ENCODE measurements at places on chromosomes 5 and 9. TPM values are rescaled to one million over a fixed set of nuclear protein-coding genes. Genes with fewer than 3 reads are reported as not detected.

DNA sequence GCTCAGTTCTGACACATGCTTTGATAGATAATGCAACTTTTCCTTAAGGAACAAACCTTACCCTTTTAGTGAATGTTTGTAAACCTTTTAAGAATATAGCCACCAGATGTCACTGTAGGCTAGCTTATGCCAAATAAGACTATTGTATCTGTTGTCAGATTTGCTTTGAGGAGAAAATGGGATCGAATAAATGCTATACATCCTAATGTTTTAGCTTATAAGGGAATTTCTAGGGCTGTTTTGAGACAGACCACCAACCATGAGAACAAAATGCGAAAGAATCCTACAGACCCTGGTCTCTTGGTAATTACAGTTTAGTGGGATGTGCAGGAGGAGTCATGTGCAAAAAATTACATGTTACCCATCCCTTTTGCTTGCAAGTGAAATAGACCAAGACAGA lies 127.6 kb upstream of the NMUR2 start:
- no peak for DNase-seq

GRCh38 chr5:15073453-15073852 lies 201.9 kb upstream of the ANKH start:
- no peak for DNase-seq

DNA sequence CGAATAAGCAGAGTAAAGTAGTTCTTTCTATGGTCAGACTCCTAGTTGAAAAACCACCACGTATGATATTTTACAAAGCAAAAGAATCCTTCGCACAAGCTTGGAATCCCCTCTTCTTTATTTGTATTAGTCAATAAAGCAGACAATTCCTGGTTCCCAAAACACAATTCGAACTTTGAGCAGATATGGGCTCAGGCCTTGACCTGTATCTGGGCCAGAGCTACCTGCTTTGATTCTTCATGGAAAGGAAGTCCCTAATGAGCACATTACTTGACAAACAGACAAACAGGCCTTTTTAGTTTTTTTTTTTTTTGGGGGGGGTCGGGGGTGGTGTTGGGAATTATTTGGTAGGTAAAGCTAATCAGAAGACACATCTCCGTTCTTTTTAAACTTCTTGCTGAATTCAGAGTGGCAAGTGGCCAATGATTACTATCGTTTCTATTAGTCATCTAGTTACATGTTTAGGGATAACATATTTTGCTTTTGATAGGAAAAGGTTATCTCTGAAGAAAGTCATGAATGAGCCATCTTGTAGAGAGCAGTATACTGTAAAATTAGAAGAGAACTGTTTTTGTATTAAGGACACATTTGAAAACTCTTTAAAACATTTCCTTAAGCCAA lies 116.6 kb upstream of the HMHB1 start:
- DNase-seq = no peak

GRCh38 chr5:151100681-151101080 lies 19.8 kb upstream of the TNIP1 start:
- no peak for DNase-seq

BTNL8 gene
- 33.0 TPM for total RNA-seq

- peak; percentile 26 for DNase-seq
These were observed 17.4 kb upstream of the ARSI start for GRCh38 chr5:150320044-150320613.

GRCh38 chr9:37239224-37239859 lies 119.0 kb downstream of the ZCCHC7 start:
- DNase-seq = no peak

GRCh38 chr9:99034149-99034548 lies 70.8 kb upstream of the TGFBR1 start:
- DNase-seq = no peak

DNA sequence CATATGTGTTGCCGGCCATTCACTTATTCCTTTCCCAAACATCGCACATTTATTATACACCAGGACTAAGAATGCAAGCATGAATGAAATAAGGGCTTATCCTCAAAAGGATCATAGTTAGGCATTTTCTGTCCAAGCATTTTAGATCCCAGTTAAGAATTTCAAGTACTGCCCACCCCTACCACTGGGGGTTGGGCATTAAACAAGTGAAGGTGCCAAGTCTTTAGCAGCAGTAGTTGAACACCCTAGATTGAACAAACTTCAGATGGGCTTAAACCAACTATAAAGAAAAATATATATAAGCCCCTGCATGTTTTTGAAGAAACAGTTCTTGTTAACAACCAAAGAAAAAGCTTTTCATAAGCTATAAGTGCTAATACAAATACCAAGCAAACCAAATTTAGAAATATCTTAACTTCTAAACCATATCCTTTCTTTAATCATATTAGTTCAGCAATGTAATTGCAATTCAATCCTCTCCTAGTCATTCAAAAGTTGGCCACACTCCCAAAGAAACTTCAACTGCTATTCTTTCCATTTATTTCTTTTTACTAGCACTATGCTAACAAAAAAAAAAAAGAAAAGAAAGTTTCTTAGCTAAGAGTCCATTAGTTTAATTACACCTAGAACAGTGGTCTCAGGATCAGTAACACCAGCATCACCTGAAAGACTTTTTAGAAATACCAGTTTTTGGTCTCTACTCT lies 149.8 kb downstream of the MLLT3 start:
- DNase-seq = no peak

ARSI gene
- total RNA-seq = 0.27 TPM

- DNase-seq = no peak
These were observed 35.6 kb downstream of the ERP44 start for GRCh38 chr9:100063185-100063584.

DNA sequence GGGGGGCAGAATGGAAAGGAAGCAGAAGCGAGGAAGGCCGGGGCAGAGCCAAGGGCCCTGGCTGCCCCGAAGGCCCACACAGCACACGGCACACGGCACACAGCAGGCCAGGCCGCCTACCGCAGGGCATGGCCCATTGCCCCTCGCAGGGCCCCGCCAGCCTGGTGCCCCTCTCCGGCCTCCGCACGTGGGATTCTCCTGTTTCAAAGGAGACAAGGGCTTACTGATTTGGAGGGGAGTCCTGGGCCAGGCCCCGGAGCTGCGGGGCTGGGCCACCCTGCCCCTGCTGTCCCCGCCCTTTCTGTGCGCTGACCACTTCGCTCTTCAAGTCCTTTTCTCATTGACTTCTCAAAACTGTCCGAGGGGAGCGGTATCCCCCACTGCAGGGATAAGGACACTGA lies 7.7 kb upstream of the PHYKPL start:
- no peak for DNase-seq

GRCh38 chr9:129340427-129341170 lies 162.5 kb upstream of the IER5L start:
- DNase-seq = no peak

DNA sequence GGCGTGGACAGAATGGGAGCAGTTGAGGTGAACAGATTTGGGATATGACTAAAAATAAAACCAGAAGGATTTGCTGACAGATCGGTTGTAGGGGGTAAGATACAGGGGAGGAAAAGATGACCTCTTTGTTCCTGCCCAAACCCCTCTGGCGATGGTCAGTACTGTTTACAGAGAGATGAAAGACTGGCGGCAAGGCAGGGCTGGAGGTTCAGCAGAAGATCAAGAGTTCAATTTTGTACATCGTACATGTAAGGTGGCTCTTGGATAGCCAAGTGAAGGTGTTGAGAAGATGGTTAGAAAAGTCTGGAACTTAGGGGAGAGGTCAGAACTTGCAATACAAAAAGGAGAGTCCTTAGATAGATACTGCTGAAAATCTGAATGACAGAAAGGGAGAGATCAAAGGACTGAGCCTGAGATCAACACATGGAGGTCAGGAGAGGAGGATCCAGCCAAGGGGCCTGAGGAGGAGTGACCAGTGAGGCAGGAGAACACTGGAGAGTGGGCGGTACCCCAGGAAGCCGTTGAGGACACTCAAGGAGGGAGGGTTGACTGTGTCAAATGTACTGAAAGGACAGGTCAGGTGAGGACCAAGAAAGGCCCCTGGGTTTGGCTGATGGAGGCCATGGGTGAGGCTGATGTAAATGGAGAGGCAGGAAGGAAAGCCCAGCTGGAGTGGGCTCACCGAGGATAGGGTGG lies 7.1 kb downstream of the IL4 start:
- no peak for DNase-seq

DNA sequence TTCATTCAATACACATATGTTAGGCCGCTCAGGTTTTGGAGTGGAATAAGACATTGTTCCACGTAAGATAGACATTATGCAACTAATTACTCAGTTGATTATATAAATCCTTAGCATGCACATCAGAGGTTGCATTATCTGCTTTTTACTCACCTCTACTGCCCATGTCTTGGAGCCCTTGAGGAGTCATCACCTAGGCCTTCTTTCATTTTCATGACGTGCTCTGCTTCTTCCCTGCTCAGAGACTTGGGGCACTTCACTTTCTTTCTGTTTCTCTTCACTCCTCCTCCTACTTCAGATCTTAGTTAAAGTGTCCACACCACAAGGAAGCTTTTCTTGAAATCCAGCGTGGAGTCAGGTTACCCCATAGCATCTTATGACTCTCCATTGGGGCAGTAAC lies 241.1 kb downstream of the TLR4 start:
- no peak for DNase-seq

GRCh38 chr5:146179696-146180095 lies 2.8 kb downstream of the LARS1 start:
- no peak for DNase-seq

DNA sequence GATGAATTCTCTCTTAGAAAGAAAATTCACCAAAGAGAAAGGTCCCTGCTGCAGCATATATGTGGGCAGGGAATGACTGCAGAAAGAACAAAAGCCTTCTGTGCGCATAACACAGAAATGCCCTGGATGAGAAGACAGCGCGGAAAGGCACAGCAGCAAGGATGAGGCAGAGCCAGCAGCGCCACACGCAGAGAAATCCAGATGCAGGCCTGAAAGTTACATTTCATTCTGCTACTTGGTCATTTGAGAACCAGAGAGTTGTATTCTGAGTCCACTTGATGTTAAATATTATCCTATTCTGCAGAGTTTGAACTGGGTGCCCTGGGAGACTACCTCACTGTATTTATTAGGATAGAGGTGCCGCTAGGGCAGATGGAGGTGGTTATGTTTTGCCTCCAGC lies 68.5 kb downstream of the GLDC start:
- DNase-seq = no peak
